AG10803 (cell line): ENCODE measurements at places on chromosomes 6 and 20.

DNA sequence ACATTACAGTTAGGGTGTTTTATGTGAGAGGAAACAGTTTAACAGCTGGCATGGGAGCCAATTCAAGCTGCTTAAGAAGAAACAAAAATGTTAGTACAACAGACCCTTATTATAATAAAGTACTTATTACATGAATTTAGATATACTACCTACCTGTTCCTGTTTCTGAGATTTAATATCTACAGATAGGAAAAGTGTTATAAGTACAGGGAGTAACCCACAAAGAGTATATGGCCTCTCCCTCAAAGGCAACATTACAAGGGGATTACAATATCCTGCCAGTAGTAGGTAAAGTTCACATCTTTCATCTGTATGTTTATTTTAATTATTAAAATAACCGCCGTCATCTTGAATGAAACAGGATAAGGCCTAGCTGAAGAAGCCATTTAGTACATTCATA lies 1.8 kb upstream of the ME1 start:
- no peak for DNase-seq

DNA sequence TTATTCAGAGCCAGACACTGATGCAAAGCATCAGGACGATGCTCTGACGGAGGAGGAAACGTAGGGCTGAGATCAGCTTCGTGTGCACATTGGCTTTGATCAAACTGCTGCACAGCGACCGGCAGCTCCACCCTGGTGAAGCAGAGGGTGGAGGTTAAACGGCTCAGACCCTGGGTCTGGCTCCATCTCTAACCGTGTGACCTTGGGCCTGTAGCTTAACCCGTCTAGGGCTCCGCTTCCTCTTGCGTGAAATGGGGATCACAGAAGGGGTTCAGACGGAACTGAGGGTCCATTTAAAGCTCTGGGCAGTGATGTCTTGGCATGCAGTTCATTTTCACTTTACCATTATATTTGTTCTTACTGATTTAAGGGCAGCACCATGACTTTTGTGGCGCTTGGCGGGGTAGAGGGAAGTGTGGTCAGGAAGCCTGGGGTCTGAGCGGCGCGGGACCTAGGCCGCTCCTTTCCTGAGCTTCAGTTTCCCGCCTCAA lies 644 bp downstream of the RBL1 start:
- DNase-seq: no peak

DNA sequence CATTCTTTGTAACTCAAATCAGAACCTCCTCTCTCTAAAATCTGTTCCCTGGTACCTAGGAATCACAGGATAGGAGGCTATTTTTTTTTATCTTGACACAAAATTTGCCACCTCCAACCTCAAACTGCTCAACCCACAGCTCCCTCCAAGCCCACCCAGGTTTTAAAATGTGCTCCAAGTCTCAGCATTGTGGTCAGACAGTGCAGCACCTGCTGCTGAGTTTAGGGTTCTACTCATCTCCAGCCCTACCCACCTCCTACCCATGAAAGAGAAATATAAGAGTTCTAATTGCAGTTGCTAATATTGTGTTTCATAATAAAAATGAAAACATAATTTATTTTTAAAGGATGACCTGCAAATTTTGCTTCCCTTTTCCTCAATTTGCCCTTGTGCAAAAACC lies 496.5 kb downstream of the MAFB start:
- DNase-seq: no peak

GRCh38 chr6:147752689-147753403 lies 244.4 kb downstream of the SAMD5 start:
- no peak for DNase-seq

GRCh38 chr6:34154668-34155447 lies 9.0 kb upstream of the GRM4 start:
- DNase-seq: peak; percentile 35

DNA sequence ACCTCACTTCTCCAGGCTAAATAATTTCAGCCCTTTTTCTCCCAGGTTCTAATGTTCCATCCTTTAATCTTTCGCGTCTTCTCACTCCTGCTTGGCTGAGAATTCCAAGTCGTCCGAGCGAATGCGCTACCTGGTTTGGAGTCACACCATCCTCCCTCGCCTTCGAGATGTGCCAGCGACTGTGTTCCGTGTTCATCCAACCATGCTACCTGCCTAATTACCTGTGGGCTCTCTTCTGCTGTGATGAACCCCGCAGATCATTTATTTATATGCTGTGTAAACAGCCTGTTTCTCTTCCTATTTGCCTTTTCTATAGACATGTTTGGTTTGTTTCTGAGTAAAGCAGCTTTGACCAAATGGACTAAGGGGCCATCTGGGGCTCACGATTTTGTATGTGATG lies 83.5 kb upstream of the TMEM181 start:
- DNase-seq: no peak

GRCh38 chr6:168347053-168347452 lies 27.5 kb upstream of the DACT2 start:
- no peak for DNase-seq

- DNase-seq: no peak
These were observed 343.4 kb downstream of the KIF16B start for GRCh38 chr20:16229813-16230212.

DNA sequence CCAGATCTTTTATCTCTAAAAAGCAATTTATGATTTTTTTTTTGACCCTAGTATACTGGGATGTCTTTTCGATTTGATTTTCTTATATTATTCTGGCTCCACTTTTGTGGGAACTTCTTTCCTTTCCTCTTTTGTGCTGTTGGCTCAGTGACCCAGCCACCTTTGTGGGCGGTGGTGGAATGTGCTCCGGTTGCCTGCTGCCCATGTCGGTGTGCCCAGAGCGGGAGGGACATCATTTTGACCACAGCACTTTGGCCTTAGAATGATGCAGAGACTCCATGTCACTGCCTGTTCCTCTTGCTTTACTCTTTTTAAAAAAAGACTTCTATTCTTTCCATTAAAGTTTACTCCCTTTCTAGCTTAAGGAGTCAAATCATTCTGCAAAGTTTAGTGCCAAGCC lies 198.0 kb downstream of the FARS2 start:
- DNase-seq: no peak

- DNase-seq: no peak
These were observed 117.3 kb downstream of the TOX2 start for GRCh38 chr20:44031781-44032582.

DNA sequence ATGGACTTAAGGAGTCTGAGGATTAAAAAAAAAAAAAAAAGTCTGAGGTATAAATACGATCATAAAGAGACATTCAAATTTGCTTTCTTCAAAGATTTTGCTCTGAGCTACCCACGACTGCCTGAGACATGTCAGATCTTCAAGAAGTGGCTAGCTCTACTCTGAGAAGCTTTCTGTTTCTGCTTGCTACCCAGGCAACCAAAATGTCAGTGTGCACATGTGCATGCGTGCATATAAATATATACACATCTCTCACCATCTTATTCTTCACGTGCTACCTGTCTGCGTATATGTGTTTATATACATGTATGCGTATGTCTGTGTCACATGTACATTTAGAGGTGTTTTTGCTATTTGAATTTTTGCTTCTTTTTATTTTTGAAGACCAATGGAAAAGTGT lies 299.6 kb upstream of the STXBP5 start:
- DNase-seq: peak; percentile 22

DNA sequence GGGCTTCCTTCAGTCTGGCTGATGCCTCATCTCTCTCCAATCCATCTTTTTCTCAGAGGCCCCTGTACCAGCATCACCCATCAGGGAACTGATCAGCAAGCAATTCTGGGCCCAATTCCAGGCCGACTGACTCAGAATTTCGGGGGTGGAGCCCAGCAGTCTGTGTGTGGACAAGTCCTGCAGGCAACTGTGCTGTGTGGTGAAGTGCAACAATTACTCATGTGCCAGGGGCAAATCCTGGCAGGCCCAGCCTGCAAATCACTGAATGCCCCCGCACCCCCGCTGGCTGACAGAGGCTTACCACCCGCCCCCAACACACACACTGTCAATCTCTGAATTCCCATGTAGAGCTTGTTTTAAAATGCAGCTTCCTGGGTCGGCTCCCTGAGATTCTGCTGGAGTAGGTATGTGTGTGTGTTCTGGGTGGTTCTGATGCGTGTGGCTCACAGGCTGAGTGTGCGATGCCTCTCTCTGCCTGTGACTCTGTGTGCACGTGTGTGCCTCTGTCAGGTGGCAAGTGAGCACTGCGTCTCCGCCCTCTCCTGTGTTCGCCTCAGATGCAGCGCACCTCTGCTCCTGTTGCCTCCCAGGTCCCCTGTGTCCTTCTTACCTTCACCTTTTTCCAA lies 45.4 kb downstream of the SSR1 start:
- peak; percentile 89 for DNase-seq

DNA sequence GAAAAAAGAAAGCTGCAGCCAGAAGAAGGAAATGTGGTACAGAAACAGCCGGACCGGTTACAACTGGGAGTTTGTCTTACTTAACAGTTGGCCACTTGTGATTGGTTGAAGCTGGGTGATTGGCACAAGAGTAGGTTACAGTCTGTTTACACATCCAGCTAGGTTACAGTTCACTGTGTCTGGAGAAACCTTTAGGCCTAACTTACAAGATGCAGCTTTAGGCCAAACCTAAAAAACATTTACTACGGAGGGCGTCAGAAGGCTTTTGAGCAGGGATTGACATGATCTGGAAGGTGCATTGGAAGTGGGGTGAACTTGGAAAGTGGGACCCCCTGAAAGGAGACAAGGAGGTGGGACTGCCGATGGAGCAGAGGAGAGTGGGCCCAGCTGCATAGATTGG lies 122.3 kb downstream of the BANF2 start:
- peak; percentile 81 for DNase-seq

DNA sequence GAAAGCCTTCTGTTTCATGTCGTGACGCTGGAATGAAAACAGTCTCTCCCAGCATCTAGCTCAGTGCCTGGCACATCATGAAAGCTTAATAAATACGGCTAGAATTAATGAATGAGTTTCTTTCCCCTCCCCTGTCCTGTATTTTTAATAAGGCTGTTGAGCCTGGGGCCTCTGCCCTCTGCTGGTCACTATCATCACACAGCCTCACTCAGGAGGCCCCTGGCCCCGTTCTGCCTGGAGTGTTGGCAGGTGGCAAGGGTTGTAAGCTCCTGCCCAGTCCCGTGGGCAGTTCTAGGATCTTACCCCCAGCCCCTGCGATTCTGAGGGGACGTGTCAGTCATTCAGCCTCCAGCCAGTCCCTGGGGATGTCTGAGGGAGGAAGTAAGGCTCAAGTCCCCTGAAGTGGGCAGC lies 41.4 kb downstream of the PHACTR3 start:
- DNase-seq: peak; percentile 5

DNA sequence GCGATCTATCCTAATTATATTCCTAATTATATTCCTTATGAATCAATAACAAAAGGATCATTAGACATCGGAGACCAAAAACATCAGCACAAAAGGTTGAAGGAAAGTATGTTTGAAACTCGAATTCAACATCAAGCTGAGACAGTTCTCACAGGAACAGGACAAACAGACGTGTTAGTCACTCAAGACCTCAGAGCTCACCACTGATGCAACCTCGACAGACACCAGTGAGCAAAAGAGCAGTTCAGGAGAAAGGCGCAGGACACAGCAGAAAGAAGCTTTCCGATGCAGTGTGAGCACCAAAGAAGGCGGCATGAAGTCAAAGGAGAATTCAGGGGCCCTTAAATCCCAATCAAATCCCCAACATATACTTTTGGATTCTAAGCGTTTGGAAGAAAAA lies 6.3 kb upstream of the RAMACL start:
- DNase-seq: peak; percentile 45

- DNase-seq: no peak
These were observed 82.2 kb downstream of the ATXN1 start for GRCh38 chr6:16679050-16679449.

GRCh38 chr6:89009624-89010059 lies 46.2 kb upstream of the RNGTT start:
- DNase-seq: no peak

DNA sequence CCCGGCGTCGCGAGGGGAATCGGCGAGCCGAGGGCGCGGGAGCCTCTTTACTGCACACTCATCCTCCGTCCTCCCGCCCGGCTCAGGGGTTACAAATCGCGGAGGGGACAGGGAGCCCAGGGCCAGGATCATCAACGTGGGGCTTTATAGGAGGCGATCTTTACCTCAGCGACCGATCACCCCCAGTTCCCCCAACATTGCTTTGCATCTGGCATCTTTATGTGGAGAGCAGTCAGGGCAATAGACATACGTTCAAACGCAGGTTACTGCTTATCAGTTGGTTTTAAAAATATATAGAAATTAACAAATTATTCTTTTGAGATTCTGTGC lies 634 bp downstream of the HSF2 start:
- peak; percentile 8 for DNase-seq

DNA sequence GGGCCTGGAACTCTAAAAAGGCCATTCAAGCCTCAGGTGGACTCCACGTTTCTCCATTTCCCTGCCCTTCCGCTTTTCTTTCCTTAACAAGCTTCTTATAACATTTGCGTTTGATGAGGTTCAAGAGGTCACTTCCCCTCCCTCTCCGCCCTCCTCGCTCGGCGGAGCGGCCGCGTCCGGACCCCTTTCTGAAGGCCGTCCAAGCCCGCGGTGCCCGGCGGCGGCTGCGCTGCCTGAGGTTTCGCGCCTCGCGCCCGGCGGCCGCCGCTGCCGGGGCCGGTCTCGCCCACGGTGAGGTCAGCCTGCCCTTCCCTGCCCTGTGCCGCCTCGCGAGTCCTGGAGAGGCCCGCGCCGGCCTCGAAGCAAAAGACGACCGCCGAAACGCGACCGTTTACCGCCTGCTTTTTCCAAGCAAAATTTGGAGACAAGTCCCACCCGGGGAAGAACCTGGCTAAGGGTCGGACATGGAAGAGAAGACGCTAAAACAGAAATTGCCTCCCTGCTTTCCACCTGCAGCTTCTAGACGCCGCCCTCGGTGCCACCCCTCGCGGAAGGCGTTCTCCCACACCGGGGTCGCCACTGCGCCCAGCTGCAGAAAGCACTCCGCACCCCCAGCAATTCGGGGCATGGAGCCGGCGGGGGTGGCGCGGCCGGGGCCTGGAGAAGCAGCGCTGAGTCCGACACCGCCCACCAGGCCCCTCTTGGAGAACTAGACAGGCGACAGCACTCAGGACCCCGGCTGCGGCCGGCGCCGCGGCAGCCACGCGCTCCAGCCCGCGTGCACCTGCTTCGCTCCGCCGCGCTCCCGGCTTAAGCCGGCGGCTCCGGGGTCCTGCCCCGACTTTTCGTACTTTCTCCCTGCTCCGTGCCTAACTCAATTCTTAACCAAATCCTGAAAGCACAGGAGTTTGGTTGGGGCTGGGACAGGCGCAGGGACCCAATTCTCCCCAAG lies 11.0 kb upstream of the FOXF2 start:
- no peak for DNase-seq

GRCh38 chr6:36028088-36028876 lies 674 bp downstream of the MAPK14 start:
- no peak for DNase-seq

GRCh38 chr20:34525709-34526416 lies 9.6 kb downstream of the DYNLRB1 start:
- DNase-seq: peak; percentile 99

DNA sequence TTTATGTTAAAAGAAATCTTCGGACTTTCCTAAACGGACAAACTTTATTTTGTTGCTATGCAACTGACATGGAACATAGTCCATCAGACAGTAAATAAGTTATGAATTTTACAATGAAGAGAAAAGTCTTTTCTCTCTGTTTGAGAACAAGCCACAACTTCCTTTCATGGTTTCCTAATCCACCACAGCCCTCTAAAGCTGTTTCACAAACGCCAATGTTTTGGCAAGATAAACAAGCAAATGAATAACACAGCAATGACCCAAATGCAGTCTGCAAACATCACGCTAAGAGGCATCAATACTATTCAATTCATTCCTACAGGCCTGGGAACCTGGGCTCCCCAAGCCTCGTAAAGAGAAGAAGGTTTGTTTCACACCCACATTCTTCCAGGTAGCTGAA lies 60.4 kb downstream of the HAO1 start:
- DNase-seq: peak; percentile 46
